Breast epithelium (tissue), 4 donors: ENCODE measurements at places on chromosomes 12 and 14. TPM values are rescaled to one million over a fixed set of nuclear protein-coding genes. Genes with fewer than 3 reads are reported as not detected.

GRCh38 chr14:28461389-28461788, 305.2 kb upstream of the FOXG1 start:
- no peak for DNase-seq

DNA sequence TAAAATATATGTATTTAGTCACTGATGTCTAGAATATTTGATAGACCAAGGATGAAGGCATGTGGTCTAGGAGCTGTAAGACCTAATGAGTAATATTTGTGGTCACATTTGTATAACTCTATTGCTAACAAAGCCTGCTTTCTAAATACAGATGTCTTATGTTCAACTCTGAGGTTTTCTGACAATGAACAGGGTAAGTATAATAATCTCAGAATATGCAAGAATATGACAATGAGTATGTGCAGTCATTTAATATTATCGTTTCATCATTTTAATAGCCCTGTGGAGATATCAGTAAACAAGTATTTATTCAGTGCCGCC, 389.6 kb downstream of the LRIG3 start:
- DNase-seq, result no peak

- no peak for DNase-seq
These were observed 41.8 kb upstream of the CORO1C start for GRCh38 chr12:108772891-108773797.

- DNase-seq, result no peak
These were observed 16.1 kb upstream of the MFAP5 start for GRCh38 chr12:8678661-8679111.

PLEKHD1 gene
- total RNA-seq, result under 0.01 TPM

- DNase-seq, result no peak
These were observed 6.4 kb upstream of the HOXC11 start for GRCh38 chr12:53966385-53967133.

ANG gene
- 59.8 TPM for total RNA-seq

DNA sequence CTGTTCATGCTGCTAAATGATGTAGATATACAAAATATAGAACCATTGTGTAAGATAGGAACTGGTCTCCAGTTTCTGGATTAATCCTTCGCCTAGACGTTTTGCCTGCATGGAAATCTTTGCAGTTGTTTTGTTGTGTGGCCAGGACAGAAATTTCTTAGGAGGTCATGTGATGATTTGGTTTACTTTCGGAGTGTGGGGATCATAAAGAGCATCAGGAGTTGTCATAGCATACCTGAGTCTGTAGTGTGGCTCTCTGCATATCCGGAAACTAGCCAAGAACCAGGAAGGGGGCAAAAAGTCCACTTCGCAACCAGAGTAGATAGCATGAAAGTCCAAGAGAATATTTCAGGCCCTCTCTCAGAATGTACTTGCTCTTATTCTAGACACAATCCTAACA, 3.1 kb downstream of the SAMD4A start:
- no peak for DNase-seq

- DNase-seq, result no peak
These were observed 187.1 kb upstream of the CDKN3 start for GRCh38 chr14:54209511-54210250.

GRCh38 chr14:77409131-77409533, 14.2 kb downstream of the NOXRED1 start:
- DNase-seq, result no peak

DNA sequence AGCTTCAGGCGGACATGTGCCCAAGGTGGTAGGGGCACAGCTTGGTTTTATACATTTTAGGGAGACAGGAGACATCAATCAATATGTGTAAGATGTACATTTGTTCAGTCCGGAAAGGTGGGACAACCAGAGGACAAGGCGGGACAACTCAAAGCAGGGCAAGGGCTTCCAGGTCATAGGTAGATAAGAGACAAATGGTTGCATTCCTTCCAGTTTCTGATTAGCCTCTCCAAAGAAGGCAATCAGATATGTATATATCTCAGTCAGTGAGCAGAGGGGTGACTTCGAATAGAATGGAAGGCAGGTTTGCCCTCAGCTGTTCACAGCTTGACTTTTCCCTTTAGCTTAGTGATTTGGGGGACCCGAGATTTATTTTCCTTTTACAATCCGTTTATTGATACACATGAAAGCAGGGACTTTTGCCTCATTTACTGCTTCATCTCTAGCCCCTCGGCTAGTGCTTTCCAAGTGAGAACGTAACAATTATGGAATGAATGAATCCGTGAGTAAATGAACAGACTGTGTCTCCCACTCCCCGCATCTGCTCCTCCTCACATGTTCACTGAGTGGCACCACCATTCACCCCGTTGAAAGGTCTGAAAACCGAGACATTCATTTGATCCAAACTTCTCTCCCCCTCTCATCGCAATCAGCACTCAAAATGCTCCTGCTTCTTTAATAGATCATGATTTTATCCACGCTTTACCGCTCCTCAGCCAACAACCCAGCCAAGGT, 6.9 kb upstream of the HSPB8 start:
- DNase-seq, result no peak

GRCh38 chr12:107461222-107461975, 224.2 kb upstream of the PWP1 start:
- DNase-seq, result no peak

B4GALNT1 gene
- 1.2 TPM for total RNA-seq

- no peak for DNase-seq
These were observed 126.6 kb downstream of the PPM1H start for GRCh38 chr12:62808166-62808879.

EFS gene
- 24.6 TPM for total RNA-seq

OR4E2 gene
- not detected for total RNA-seq

DNA sequence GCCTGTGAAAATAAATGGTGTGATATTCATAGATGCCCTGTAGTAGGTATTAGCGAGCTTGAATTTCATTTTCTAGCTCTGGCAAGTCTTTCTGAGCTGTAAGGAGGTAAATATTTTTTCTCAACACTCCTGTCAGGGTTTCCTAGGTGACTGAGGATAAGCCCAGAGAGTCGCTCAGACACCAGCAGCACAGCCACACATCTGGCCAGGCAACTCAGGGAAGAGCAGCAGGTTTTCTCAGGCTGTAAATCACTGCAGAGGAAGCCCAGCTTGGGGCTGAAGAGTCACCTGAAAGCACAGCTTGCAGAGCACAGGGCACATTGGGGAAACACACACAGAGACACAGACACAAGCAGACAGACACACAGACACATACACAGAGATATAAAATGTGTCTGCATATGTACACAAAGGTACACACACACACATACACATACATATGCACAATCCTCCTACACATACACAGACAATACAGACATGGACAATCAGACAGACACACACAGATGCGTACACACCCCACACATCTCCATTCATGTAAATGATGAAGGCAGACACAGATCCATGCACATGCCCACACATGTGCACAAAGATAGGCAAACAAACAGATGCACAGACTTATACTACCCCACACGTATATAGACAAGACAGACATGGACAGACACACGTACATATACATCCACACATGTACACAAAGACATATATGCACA, 232.0 kb upstream of the TMTC1 start:
- DNase-seq, result no peak

- DNase-seq, result no peak
These were observed 179.7 kb downstream of the RGS6 start for GRCh38 chr14:72111911-72112310.

LMBR1L gene
- 58.3 TPM for total RNA-seq

DNA sequence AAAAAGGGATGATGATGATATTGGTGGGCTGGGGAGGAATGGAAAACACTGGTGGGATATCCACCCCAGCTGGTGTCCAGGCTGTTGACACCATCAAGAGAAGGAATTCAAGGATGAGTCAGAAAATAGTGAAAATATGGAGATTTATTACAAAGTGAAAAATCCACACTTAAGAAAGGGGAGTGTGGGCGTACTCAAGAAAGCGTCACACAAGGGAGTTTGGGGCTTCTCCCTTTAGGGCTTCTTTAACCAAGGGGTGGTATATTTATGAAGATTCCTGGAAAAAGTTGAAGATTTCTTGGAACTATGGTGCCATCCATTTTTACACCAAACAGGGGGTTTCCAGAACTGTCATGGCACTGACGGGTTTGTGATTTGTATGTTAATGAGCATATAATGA, 63.1 kb upstream of the ARID2 start:
- no peak for DNase-seq

GRCh38 chr12:26803552-26803951, 29.4 kb downstream of the ITPR2 start:
- DNase-seq, result peak; percentile 51

DNA sequence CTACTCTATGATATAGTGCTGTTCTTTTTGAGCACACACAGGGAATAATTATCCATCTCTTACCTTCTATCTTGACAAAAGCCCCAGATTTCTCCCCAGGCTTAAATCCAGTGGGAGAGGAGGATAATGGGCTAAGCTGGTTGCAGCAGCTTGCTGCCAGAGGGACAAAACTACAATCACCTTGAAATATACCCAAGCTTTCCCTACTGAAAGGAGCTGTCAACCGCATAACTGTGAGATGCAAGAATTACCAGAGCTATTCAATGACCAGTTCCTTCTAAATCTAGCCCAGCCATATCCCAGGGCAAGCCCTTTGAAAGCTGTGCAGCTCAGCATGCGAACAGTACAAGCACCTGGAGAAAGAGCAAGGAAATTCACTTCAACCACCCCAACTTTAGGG, 943 bp upstream of the MGAT4C start:
- DNase-seq, result no peak

DNA sequence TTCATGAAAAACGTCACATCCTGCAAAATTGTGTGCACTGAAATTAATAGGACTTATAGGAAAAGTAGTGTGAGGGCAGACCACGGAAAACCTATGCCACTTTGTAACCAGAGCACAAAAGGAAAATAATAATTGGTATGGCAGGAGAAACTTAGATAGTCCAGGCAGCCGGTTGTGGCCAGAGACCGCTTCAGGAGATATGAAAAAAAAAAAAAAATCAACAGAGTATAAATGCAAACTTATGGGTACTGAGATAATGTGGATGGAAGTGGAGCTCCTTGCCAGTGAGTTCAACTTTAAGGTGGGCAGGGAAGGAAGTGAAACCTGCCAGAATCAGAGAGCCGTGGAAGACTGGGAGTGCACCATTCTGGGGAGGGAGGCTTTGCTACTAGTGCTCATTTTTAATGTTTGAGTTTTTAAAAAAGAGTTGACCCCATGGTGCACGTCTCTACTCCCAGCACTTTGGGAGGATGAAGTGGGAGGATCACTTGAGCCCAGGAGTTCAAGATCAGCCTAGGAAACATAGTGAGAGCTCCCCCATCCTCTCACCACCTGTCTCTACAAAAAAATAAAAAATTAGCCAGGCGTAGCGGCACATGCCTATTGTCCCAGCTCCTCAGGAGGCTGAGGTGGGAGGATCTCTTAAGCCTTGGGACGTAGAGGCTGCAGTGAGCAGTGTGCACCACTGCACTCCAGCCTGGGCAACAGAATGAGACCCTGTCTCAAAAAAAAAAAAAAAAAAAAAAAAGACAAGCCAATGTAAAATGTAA, 34.3 kb upstream of the METAP2 start:
- DNase-seq, result no peak

- DNase-seq, result peak; percentile 39
These were observed at the start of gene ARHGAP5 for GRCh38 chr14:32077081-32078022. Gene ARHGAP5, plus strand, starts transcription at chr14:32077304. Its CDS starts 13,366 bp downstream, at chr14:32090670.

- no peak for DNase-seq
These were observed 6.0 kb downstream of the VSX2 start for GRCh38 chr14:74245292-74245691.

DYNLL1 gene
- 170 TPM for total RNA-seq

SYNDIG1L gene
- total RNA-seq, result 0.64 TPM

GRCh38 chr14:22530127-22530526, 58.9 kb downstream of the DAD1 start:
- DNase-seq, result no peak

- no peak for DNase-seq
These were observed 47.9 kb downstream of the GTF2A1 start for GRCh38 chr14:81172881-81173280.

DNA sequence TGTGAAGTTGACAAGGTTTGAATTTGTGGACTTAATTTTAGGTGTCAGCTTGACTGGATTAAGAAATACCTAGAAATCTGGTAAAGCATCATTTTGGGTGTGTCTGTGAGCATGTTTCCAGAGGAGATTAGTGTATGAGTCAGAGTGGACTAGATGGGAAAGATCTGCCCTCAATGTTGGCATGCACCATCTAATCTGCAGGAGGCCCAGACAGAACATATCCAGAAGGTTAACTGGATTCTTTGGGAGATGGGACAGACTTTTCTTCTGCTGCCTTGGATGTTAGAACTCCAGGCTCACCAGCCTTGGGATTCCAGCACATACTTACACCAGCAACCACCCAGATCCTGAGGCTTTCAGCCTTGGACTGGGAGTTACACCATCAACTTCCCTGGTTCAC, 14.1 kb downstream of the SGPP1 start:
- no peak for DNase-seq
